ENCODE measurements at places on chromosomes 5 and 9.

- no peak overlapping the region for H3K4me3 ChIP-seq
- H3K27me3 ChIP-seq, result no peaks in the 10 kb centered on the region
- DNase-seq, result no peak
- no peak overlapping the region for H3K27ac ChIP-seq
- no peaks in the 10 kb centered on the region for H3K36me3 ChIP-seq
Observed at GRCh38 chr5:93608855-93609254, 25.8 kb downstream of the NR2F1 start.

DNA sequence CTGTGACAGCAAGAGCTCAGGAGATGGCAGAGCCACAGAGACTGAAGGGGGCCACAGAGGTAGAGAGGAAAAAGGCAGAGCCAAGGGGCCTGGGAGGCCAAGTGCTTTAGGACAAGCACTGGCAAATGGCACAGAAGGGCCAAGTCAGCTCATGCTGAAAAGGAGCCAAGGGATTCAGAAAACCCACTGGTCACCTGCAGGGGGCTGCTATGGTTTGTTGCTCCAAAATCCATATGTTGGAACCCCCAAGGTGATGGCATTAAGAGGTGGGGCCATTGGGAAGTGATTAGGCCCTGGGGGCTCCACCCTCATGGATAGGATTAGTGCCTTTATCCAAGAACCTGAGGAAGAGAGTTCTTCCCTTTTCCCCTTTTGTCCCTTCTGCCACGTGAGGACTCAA, 165.4 kb downstream of the ARSB start:
- peak overlapping the region; percentile 41 for H3K27ac ChIP-seq
- H3K27me3 ChIP-seq, result no peaks in the 10 kb centered on the region
- H3K4me3 ChIP-seq, result no peak overlapping the region
- no peak for DNase-seq

- no peak for DNase-seq
- no peaks in the 10 kb centered on the region for H3K36me3 ChIP-seq
- no peak overlapping the region for H3K27ac ChIP-seq
- no peak overlapping the region for H3K4me3 ChIP-seq
- H3K27me3 ChIP-seq, result no peaks in the 10 kb centered on the region
- H3K4me1 ChIP-seq, result no peaks in the 10 kb centered on the region
Observed at GRCh38 chr5:74239261-74239660, 401.3 kb downstream of the ENC1 start.

DNA sequence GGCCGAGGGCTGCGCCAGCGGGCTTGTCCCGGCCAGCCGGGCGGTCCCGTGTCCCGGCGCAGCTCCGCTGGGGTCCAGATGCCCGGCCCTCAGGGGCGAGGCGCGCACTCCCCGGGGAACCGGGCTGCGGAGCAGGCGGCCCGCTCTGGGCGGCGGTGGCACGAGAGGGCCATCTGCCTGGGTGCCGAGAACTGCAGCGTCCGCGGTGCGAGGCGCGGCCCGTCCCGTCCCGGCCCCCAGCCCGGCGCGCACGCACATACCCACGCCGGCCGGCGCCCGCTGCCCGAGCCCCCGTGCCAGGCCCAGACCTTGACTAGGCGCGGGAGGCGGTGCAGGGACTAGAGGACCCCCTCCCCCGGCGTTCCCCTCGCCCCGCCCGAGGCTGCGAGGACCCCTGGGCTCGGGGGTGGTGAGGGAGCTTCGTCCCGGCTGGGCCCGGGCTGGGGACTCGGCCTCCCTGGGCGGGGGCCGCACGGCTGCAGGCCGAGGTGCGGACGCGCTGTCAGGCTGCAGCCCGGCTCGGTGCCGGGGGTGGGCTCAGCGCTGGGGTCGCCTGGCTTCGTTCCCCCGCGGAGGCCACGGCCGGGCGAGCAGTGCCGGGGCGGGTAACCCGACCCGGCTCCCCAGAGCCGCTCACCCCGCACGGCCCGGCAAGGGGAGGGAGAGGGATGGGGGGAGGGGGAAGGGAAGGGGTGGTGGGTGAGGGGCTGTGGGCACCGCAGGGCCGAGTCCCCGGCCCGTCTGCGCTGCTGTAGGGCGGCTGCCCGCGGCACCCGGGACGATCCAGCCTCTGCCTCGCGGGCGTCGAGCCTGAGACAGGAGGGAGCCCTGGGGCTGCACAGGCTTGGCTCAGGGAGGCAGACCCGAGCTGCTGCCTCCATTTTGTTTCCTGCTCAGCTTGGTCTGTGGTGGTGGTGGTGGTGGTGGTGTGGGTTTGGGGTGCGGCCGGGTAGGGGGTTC, 1.2 kb upstream of the NSD1 start:
- peaks cover 6% of the 10 kb centered on the region for H3K4me1 ChIP-seq
- peak; percentile 36 for DNase-seq
- H3K27ac ChIP-seq, result peak overlapping the region; percentile 98
- H3K27me3 ChIP-seq, result no peaks in the 10 kb centered on the region
- no peaks in the 10 kb centered on the region for H3K36me3 ChIP-seq

GRCh38 chr5:44538797-44539601, 149.8 kb upstream of the FGF10 start:
- no peaks in the 10 kb centered on the region for H3K4me1 ChIP-seq
- H3K27me3 ChIP-seq, result no peaks in the 10 kb centered on the region
- peak overlapping the region; percentile 20 for H3K4me3 ChIP-seq

DNA sequence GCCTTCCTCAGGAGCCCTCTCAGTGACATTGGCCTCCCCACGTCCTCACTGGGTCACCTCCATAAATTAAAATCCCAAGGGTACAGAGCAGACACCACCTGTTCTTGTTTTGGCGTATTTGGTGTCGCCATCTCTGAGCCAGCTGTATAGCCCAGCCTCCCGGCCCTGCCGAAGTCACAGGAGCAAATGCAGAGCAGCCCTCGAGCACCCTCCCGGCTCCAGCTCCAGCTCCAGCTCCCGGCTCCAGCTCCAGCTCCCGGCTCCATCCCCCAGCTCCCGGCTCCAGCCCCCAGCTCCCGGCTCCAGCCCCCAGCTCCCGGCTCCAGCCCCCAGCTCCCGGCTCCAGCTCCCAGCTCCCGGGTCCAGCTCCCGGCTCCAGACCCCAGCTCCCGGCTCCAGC, 74.3 kb downstream of the ZNF354C start:
- H3K27ac ChIP-seq, result no peak overlapping the region
- no peak for DNase-seq
- H3K4me3 ChIP-seq, result no peak overlapping the region
- H3K36me3 ChIP-seq, result no peaks in the 10 kb centered on the region
- no peaks in the 10 kb centered on the region for H3K27me3 ChIP-seq

GRCh38 chr5:88964831-88965230, 81.8 kb upstream of the MEF2C start:
- no peaks in the 10 kb centered on the region for H3K36me3 ChIP-seq
- DNase-seq, result no peak
- no peak overlapping the region for H3K27ac ChIP-seq
- H3K4me1 ChIP-seq, result no peaks in the 10 kb centered on the region
- H3K4me3 ChIP-seq, result no peak overlapping the region

GRCh38 chr5:151048526-151048925, 28.1 kb downstream of the GPX3 start:
- H3K27ac ChIP-seq, result no peak overlapping the region
- no peaks in the 10 kb centered on the region for H3K4me1 ChIP-seq
- H3K27me3 ChIP-seq, result no peaks in the 10 kb centered on the region
- no peak overlapping the region for H3K4me3 ChIP-seq
- DNase-seq, result no peak

- no peak for DNase-seq
- H3K4me3 ChIP-seq, result no peak overlapping the region
- no peaks in the 10 kb centered on the region for H3K4me1 ChIP-seq
- H3K36me3 ChIP-seq, result no peaks in the 10 kb centered on the region
- H3K27ac ChIP-seq, result no peak overlapping the region
Observed at GRCh38 chr9:112970939-112971338, 41.1 kb downstream of the ZNF883 start.

GRCh38 chr9:17750269-17750668, 171.4 kb downstream of the SH3GL2 start:
- no peak for DNase-seq
- no peak overlapping the region for H3K27ac ChIP-seq
- H3K4me1 ChIP-seq, result no peaks in the 10 kb centered on the region
- no peaks in the 10 kb centered on the region for H3K36me3 ChIP-seq

- H3K4me1 ChIP-seq, result no peaks in the 10 kb centered on the region
- DNase-seq, result no peak
- no peak overlapping the region for H3K27ac ChIP-seq
- H3K27me3 ChIP-seq, result no peaks in the 10 kb centered on the region
- no peak overlapping the region for H3K4me3 ChIP-seq
Observed at GRCh38 chr9:78967596-78968217, 604.1 kb upstream of the TLE4 start.

DNA sequence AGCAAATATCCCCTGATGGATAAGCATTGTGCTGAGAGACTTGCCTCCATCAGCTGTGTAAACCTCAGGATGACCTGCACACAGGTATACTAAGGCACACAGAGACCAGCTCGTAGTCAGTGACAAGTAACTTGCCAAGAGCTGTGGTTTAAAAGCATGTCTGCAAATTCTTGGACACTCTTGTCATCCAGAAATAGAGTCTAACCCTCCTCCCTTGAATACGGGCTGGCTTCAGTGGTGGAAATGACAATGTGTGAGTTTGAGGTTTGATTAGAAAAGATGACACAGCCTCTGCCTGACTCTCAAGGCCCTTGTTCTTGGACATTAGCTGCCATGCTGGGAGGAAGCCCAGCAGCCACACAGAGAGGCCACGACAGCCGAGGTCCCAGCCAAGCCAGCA, 114.4 kb downstream of the GADD45G start:
- DNase-seq, result no peak
- H3K36me3 ChIP-seq, result no peaks in the 10 kb centered on the region
- no peak overlapping the region for H3K4me3 ChIP-seq
- no peak overlapping the region for H3K27ac ChIP-seq
- peaks cover 6% of the 10 kb centered on the region for H3K4me1 ChIP-seq

- no peak overlapping the region for H3K4me3 ChIP-seq
- H3K27ac ChIP-seq, result no peak overlapping the region
- no peaks in the 10 kb centered on the region for H3K4me1 ChIP-seq
- no peaks in the 10 kb centered on the region for H3K27me3 ChIP-seq
- no peaks in the 10 kb centered on the region for H3K36me3 ChIP-seq
Observed at GRCh38 chr5:167063116-167063515, 1228.3 kb upstream of the WWC1 start.

- H3K4me1 ChIP-seq, result no peaks in the 10 kb centered on the region
- no peaks in the 10 kb centered on the region for H3K36me3 ChIP-seq
- H3K4me3 ChIP-seq, result no peak overlapping the region
- no peaks in the 10 kb centered on the region for H3K27me3 ChIP-seq
- H3K27ac ChIP-seq, result no peak overlapping the region
Observed at GRCh38 chr5:66661149-66661548, 65.0 kb downstream of the MAST4 start.

DNA sequence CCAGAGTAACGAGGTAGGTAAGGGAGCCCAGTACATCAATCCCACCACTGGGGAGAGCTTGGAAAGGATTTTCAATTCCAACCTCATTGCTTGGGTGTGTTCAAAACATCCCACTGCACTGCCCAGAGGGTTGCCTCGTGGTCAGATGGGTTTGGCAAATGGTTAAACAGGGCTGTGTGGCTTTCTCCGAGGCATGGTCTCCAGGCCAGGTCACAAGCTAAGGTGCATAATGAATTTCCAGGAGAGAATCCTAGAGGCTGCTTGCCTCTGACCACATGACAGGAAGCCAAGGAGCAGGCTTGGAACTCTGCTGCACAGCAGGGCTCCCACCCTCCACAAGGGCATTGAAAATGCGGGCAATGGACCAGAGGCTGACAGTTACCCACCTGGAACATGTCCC, 51.6 kb downstream of the DAP start:
- H3K27me3 ChIP-seq, result no peaks in the 10 kb centered on the region
- H3K4me3 ChIP-seq, result no peak overlapping the region
- peaks cover 4% of the 10 kb centered on the region for H3K4me1 ChIP-seq
- no peak for DNase-seq
- no peaks in the 10 kb centered on the region for H3K36me3 ChIP-seq

- H3K4me1 ChIP-seq, result peaks cover 74% of the 10 kb centered on the region
- no peak overlapping the region for H3K4me3 ChIP-seq
- no peaks in the 10 kb centered on the region for H3K36me3 ChIP-seq
Observed at GRCh38 chr9:127543221-127543620, 68.9 kb upstream of the STXBP1 start.

GRCh38 chr5:14599476-14600127, 18.0 kb downstream of the OTULINL start:
- no peak overlapping the region for H3K4me3 ChIP-seq
- H3K27ac ChIP-seq, result no peak overlapping the region
- no peak for DNase-seq

DNA sequence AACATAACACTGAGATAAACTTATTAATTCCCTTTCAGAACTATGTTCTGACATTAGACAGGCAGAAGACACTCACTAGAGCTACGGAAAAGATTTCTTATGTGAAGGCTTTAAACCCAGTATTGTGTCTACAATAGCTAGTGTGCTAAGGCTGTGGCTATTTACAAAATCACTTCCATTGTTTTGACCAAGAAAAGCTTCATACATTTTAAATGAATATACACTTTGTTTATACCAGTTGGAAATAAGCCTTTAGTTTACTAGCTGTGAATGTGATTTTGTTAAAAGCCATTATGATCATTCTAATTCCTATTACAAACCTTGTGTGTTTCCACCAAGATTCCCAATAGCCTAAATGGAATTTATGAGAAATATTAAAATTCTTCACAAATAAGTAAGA, 83.0 kb downstream of the AGTPBP1 start:
- no peak for DNase-seq
- H3K27me3 ChIP-seq, result no peaks in the 10 kb centered on the region
- H3K36me3 ChIP-seq, result no peaks in the 10 kb centered on the region
- H3K4me1 ChIP-seq, result no peaks in the 10 kb centered on the region
- H3K27ac ChIP-seq, result no peak overlapping the region
- H3K4me3 ChIP-seq, result no peak overlapping the region

- no peak overlapping the region for H3K27ac ChIP-seq
- no peaks in the 10 kb centered on the region for H3K36me3 ChIP-seq
- no peak overlapping the region for H3K4me3 ChIP-seq
- DNase-seq, result no peak
- no peaks in the 10 kb centered on the region for H3K4me1 ChIP-seq
Observed at GRCh38 chr9:109408759-109409462, 88.1 kb upstream of the EPB41L4B start.

DNA sequence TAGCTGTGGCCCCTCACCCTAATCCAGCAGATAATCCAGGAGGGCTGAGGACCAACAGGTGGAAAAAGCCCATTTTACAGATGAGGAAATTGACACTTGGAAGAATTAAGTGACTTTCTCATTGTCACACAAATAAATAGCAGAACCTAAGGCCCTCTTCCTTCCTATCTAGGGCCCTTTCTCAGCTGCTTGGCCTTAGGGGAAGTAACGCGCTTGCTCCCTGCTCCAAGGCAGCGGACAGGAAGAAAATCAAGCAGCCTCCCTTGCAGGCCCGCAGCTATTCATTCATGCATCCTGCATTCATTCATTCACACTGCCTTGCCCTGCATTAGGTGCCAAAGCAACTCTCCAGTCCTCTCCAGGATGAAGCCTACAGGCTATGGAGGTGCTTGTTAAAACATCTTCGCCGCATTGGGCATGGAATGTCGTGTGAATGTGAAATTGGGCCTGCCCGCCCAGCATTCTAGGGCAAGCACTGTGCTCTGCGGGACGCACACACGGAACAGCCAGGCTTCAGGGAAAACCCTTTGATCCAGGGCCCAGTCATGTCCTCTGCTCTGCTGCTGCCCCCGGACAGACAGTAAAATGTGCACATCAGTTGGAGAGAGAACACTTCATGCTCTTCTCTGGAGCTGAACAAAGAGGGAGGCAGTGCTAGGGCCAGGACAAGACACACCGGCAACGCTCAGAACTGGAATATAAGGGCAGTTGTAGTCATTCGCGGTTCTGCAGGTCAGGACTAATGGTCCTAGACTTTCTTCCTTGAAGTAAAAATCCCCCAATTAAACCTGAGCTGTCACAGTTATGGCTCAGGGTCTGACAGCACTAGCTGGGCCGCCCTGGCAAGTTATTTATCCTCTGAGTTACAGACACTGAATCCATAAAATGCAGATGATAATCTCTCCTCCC, 166.0 kb downstream of the COL23A1 start:
- DNase-seq, result no peak
- no peaks in the 10 kb centered on the region for H3K4me1 ChIP-seq
- H3K4me3 ChIP-seq, result no peak overlapping the region
- H3K36me3 ChIP-seq, result no peaks in the 10 kb centered on the region
- no peaks in the 10 kb centered on the region for H3K27me3 ChIP-seq
